ENCODE measurements at places on chromosomes 1 and 21.

- no peak for DNase-seq
Observed at GRCh38 chr21:45502006-45502345, 40.3 kb downstream of the SLC19A1 start.

DNA sequence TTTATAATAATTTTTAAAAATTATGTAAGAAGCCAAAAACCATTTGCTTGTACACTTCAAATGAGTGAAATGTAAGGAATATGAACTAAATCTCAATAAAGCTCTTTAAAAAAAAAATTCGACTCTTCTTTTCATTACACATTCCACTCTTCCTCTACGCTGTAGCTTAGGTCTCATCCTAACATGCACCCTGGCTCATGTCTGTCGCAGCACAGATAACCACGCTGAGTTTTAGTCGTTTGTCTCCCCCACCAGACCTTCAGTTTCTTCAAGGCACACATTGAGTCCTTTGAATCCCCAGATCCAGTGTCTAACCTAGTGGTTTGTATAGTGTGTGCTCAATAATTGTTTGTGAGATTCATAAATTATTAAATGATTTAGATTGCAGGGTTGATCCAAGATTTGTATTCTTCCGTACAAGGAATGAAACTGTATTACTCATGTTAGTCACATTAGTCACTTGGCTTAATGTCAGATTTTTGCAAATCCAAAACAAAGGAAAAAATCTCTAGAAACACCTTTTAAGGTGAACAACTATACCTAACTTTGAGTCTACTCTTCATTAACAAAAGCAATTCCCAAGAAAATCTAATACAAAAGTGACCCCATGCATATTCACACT, 57.3 kb downstream of the SLC25A24 start:
- DNase-seq = no peak

DNA sequence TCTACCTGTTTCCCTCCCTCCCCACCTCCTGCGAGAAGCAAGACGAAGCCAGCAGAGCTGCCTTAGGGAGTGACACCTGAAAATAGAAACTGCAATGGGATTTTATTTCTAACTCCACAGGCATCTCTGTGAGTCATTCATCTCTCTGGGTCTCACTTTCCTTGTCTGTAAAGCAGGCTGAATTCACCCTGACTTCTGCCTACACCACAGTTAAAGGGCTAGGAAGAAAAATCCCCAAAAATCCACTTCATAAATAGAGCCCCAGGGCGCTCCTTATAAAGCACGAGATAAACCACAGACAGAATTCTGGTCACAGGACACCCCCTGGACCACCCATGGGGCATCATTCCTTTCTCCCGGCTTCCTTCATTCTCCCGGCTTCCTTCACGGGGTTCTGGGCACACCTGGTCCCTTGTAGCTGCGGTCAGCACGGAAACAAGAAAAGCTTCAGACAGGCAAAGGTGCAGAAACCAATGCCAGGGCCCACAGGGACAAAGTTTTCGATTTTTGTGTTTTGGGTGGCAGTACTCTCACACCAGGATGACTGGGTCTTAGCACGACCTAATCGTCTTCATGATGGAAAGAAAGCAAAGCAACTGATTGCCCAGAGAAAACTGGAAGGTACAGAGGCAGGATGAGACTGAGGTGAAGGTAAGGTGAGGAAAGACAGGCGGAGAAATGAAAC, 2.8 kb upstream of the H6PD start:
- DNase-seq = no peak

DNA sequence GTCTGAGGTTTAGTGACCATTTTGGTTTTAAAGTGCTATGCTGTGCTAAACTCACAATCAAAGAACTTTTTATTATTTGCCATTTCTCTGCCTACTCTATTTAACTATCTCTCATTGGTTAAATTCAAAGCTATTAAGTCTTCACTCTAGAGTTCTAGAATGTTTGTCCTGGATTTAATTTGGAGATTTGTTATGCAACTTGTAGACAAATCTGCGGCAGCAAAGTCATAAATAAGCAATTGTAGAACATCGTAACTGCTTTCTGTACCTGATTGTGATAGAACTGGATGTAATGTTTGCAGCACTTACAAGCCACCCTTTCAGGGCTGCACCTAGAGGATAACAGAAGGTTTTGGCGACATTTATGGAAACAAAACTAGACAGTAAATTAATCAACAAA, 566.5 kb upstream of the ADGRL2 start:
- DNase-seq = no peak

- no peak for DNase-seq
Observed at GRCh38 chr21:45440736-45441350, 35.9 kb downstream of the COL18A1 start.

DNA sequence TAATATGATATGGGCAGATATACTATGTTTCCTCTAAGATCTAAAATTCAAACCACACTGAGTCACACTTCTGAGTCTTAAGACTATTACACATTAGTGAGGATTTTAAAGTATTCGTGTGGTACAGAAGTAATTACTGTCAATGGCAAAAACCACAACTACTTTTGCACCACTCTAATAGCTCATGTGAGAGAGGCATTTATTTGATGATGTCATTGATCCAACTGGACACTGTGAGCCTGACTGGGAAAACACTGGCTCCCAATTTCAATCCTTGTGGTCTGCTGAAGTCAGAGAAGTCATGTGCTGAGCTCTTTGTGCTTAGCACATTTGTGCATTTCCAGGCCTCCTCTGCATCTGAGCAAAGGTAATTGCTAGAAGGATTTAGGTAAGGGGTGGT, 377.8 kb downstream of the USH2A start:
- no peak for DNase-seq
